ENCODE measurements at places on chromosomes 3 and 15. TPM values are rescaled to one million over a fixed set of nuclear protein-coding genes. Genes with fewer than 3 reads are reported as not detected.

HGD gene
- 1.6 TPM for polyA plus RNA-seq

FOXB1 gene
- polyA plus RNA-seq: not detected

SLC22A13 gene
- 0.12 TPM for polyA plus RNA-seq

UBE2E1 gene
- 135 TPM for polyA plus RNA-seq

LRTM1 gene
- not detected for polyA plus RNA-seq

LYSMD4 gene
- polyA plus RNA-seq: 22.3 TPM

EPHA6 gene
- polyA plus RNA-seq: 1.8 TPM

SLC9A9 gene
- polyA plus RNA-seq: 12.8 TPM

CHRNA3 gene
- 1.5 TPM for polyA plus RNA-seq
